ENCODE measurements at places on chromosomes 1 and 21. TPM values are rescaled to one million over a fixed set of nuclear protein-coding genes. Genes with fewer than 3 reads are reported as not detected.

Gene HOOK1
- 21.2 TPM for total RNA-seq

Gene OXCT2
- 0.21 TPM for total RNA-seq

Gene KMO
- 1.1 TPM for total RNA-seq

Gene PCSK9
- 9.5 TPM for total RNA-seq

Gene S100A16
- 173 TPM for total RNA-seq

Gene IGSF3
- 48.4 TPM for total RNA-seq

Gene RAP1GAP
- 20.3 TPM for total RNA-seq

Gene KIF17
- total RNA-seq, result 2.1 TPM

Gene LY9
- total RNA-seq, result not detected

Gene ACKR1
- total RNA-seq, result 0.17 TPM

Gene PDPN
- 4.8 TPM for total RNA-seq

DNA sequence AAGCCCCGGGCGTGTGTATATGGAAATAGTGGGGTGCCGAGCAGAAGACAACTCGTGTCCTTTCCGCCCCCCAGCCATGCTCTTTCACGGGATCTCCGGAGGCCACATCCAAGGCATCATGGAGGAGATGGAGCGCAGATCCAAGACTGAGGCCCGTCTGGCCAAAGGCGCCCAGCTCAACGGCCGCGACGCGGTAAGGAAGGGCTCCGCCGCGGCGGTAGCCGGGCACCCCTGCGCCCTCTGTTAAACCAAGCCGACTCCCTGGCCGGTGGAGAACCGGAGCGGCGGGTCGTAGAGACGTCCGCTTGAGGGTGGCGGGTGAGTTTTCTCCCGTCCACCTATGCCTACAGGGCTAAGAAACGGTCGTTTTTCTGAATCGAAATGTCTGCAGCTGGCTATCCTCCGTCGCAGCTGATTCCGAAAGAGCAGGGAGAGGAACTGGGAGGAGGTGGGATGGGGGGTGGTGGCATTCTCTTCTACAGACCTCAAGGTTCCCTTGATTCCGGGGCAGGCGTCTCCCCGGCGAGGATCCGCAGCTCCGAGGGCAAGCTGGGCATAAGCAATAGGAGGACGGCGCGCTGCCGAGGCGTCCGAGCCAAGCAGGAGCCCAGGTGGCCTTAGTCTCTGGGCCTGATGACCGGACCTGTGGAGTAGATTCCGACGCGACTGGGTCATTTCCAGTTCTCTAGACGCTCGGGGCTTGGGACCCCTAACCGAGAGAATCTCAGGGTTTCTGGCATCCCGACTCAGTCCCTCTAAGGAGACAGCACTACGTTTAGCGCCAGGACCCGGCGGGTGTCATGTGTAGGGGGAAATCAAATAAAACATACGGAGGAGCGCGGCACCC lies 856 bp downstream of the LHX9 start:
- H3K27me3 ChIP-seq, result peaks cover 100% of the 10 kb centered on the region
- peaks cover 3% of the 10 kb centered on the region for H3K36me3 ChIP-seq
- H3K27ac ChIP-seq, result peak overlapping the region; percentile 70
- peaks cover 28% of the 10 kb centered on the region for H3K4me1 ChIP-seq
- H3K4me3 ChIP-seq, result peak overlapping the region; percentile 80

GRCh38 chr1:167798952-167799351 lies 77.2 kb downstream of the MPZL1 start:
- H3K27me3 ChIP-seq, result no peaks in the 10 kb centered on the region
- no peak overlapping the region for H3K4me3 ChIP-seq
- DNase-seq, result no peak

GRCh38 chr1:101290119-101290921 lies 53.5 kb downstream of the S1PR1 start:
- no peaks in the 10 kb centered on the region for H3K36me3 ChIP-seq
- DNase-seq, result no peak
- no peak overlapping the region for H3K4me3 ChIP-seq
- H3K27me3 ChIP-seq, result peaks cover 3% of the 10 kb centered on the region
- peaks cover 28% of the 10 kb centered on the region for H3K4me1 ChIP-seq

- no peaks in the 10 kb centered on the region for H3K36me3 ChIP-seq
- peaks cover 5% of the 10 kb centered on the region for H3K4me1 ChIP-seq
- H3K4me3 ChIP-seq, result no peak overlapping the region
- no peak overlapping the region for H3K27ac ChIP-seq
These were observed 11.4 kb upstream of the ZSCAN20 start for GRCh38 chr1:33460947-33461629.

DNA sequence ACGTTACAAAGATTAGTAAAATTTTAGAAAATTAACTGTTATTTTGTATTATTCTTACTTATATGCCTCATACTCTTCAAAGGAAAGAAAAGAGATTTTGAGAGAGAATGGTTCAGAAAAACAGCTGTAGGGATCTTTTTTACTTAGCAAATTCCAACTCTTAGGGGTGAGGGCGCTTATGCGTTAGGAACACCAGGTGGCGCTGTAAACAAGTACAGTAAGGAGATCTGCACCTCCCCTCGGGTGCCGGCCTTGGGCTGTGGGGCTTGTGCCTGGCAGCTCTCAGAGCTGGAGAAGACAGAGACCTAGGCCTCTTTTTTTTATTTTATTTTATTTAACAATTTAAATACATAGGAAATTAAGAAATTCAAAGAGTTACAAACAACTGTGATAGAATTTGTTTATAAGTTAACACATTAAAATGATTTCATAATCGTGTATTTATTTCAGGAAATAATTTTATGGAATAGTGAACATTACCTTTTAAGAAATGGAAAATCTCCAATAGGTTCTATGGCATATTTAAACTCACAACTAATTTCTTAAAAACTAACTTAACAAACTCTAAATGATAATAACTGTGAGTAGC lies 32.6 kb downstream of the UTP25 start:
- H3K36me3 ChIP-seq, result peaks cover 4% of the 10 kb centered on the region
- H3K4me3 ChIP-seq, result no peak overlapping the region
- no peak overlapping the region for H3K27ac ChIP-seq
- H3K4me1 ChIP-seq, result peaks cover 15% of the 10 kb centered on the region

DNA sequence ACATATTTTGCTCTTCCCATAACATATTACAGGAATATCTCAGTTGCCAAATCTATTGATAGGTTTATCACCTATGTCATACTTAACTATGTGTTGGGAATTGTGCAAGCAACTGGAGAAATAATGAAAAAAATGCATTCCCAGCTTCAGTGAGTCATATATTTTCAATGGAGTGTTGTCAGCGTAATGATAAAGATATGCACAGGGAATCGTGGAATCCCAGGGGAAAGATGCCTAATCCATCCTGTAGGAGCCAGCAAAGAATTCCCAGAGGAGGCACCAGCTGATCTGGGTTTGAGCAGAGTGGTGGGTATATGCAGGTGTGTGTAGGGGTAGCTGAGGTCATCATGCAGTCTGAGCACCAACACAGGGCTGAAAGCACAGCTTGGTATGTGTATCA lies 213.3 kb upstream of the DAB1 start:
- H3K36me3 ChIP-seq, result no peaks in the 10 kb centered on the region
- H3K27me3 ChIP-seq, result peaks cover 13% of the 10 kb centered on the region
- no peak for DNase-seq

GRCh38 chr1:110746644-110747259 lies 72.0 kb upstream of the KCNA3 start:
- H3K36me3 ChIP-seq, result no peaks in the 10 kb centered on the region
- no peak overlapping the region for H3K4me3 ChIP-seq
- no peaks in the 10 kb centered on the region for H3K4me1 ChIP-seq
- DNase-seq, result peak; percentile 74

DNA sequence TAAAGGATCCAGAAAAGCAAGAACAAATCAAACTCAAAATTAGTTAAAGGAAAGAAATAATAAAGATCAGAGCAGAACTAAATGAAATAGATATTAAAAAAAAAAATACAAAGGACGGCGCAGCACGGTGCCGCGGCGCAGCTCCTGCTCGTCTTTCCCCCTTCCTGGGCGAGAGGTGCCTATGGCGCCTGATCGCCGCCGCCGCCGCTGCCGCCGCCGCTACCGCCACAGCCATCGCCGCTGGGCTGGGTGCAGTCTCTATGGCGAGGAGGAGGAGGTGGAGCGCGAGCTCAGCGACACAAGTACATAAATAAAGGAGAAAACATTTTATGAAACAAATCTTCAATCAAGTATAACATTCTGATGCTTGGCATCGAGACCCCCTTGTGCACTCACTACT lies 77.6 kb upstream of the VANGL1 start:
- H3K4me3 ChIP-seq, result peak overlapping the region; percentile 71
- peaks cover 6% of the 10 kb centered on the region for H3K4me1 ChIP-seq

DNA sequence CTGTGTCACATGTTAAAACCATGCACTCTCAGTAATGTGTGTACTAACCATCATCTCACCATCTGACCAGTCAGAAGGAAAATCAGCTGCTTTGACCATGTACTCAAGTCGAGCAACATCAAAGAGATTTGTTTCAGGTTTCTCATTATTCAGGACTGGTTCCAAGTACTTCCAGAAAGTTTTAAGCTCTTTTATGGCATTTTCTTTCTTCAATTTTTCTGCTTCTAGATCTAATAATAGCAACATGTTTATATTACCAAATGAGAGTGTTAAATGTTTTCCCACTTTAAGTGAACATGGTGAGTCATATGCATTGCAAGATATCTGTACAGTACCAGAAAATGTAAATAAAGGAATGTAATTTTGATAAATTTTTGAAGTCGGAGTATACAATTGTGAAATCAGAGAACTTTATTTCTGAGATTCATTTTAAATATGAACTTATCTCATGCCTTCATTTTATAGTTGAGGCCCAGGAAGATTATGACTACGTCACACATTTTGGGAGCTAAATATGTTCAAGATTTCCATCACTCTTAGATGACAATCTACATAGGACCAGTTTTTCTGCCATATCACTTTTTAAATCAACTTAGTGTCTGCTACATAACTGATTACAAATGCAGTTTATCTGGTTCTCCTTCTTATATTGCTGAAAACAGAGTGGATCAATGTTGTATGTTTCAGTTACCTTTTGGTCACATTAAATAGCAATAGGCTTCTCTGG lies 87.2 kb downstream of the SPAG17 start:
- no peak overlapping the region for H3K4me3 ChIP-seq
- DNase-seq, result no peak
- H3K36me3 ChIP-seq, result no peaks in the 10 kb centered on the region

DNA sequence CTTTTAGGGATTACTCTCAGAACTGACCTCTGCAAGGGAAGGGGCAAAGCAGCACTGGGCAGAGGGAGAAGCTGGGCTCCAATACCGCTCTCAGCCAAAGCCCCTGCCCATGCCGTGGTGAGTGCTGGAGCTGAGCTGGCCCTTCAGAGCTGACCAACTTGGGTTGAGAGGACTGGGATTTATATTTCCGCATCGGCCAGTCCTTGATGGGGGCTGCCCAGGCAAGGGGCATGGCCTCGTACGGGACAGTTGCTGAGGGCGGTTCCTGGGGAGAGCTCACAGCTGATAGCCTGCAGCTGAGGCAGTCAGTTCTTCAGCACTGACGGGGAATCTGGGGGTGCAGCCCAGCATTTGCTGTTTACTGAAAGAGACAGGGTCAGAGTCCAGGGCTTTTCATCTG lies 8.0 kb downstream of the HUNK start:
- H3K4me1 ChIP-seq, result peaks cover 39% of the 10 kb centered on the region
- no peak for DNase-seq
- H3K4me3 ChIP-seq, result no peak overlapping the region
- H3K27ac ChIP-seq, result no peak overlapping the region
- peaks cover 26% of the 10 kb centered on the region for H3K36me3 ChIP-seq

DNA sequence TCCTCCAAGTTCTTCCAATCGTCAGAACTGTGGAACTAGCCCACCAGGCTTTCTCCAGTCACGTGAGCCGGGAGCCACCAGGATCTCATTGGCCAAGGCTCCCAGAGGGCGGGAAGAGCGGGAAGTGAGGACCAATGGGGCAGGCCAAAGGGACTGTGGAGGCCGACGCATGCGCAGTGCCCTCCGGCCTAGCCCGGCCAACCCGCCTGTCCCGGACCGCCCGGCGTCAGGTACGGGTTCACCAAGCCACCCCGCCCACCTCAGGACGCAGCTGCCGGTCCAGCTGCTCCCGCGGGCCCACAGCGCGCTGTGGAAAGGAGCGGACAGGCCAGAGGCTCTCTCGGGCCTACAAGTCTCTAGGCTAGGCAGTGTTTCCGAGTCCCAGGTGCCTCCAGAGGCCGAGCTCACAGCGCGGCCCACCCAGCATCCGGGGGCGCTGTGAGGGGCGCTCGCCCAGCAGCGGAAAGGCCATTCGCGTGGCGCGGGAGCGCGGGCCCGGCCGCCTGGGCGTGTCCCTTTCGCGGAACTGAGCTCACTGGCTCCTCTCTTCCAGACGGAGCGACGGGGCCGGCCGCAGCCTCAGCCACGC lies 10.9 kb downstream of the OR14I1 start:
- no peaks in the 10 kb centered on the region for H3K27me3 ChIP-seq
- H3K27ac ChIP-seq, result no peak overlapping the region
- H3K36me3 ChIP-seq, result no peaks in the 10 kb centered on the region
- H3K4me1 ChIP-seq, result no peaks in the 10 kb centered on the region
- no peak for DNase-seq
- H3K4me3 ChIP-seq, result no peak overlapping the region

GRCh38 chr1:115261496-115261895 lies 76.6 kb downstream of the NGF start:
- H3K27ac ChIP-seq, result no peak overlapping the region
- no peaks in the 10 kb centered on the region for H3K4me1 ChIP-seq
- no peaks in the 10 kb centered on the region for H3K36me3 ChIP-seq
- no peak for DNase-seq
- peaks cover 6% of the 10 kb centered on the region for H3K27me3 ChIP-seq

GRCh38 chr1:6184083-6184783 lies 4.1 kb upstream of the CHD5 start:
- DNase-seq, result no peak
- peaks cover 38% of the 10 kb centered on the region for H3K27me3 ChIP-seq
- no peak overlapping the region for H3K4me3 ChIP-seq
- no peak overlapping the region for H3K27ac ChIP-seq
- H3K36me3 ChIP-seq, result peaks cover 24% of the 10 kb centered on the region

GRCh38 chr1:42943166-42943565 lies 15.5 kb downstream of the SLC2A1 start:
- peaks cover 5% of the 10 kb centered on the region for H3K27me3 ChIP-seq
- peak overlapping the region; percentile 98 for H3K27ac ChIP-seq
- H3K36me3 ChIP-seq, result peaks cover 50% of the 10 kb centered on the region
- no peak for DNase-seq

- H3K27ac ChIP-seq, result no peak overlapping the region
- DNase-seq, result no peak
- no peaks in the 10 kb centered on the region for H3K36me3 ChIP-seq
- H3K4me1 ChIP-seq, result no peaks in the 10 kb centered on the region
These were observed 166.9 kb upstream of the SYT6 start for GRCh38 chr1:114320586-114320985.

- no peaks in the 10 kb centered on the region for H3K27me3 ChIP-seq
- H3K36me3 ChIP-seq, result peaks cover 17% of the 10 kb centered on the region
- H3K4me1 ChIP-seq, result peaks cover 4% of the 10 kb centered on the region
- H3K27ac ChIP-seq, result no peak overlapping the region
- H3K4me3 ChIP-seq, result no peak overlapping the region
- no peak for DNase-seq
These were observed 86.6 kb downstream of the HLCS start for GRCh38 chr21:36879827-36880226.

GRCh38 chr1:159821171-159821867 lies 5.4 kb upstream of the SLAMF8 start:
- H3K27me3 ChIP-seq, result peaks cover 49% of the 10 kb centered on the region
- H3K36me3 ChIP-seq, result no peaks in the 10 kb centered on the region
- H3K4me1 ChIP-seq, result peaks cover 5% of the 10 kb centered on the region
- no peak overlapping the region for H3K27ac ChIP-seq
- H3K4me3 ChIP-seq, result no peak overlapping the region

GRCh38 chr1:66642992-66643391 lies 109.0 kb downstream of the SGIP1 start:
- no peaks in the 10 kb centered on the region for H3K27me3 ChIP-seq
- DNase-seq, result no peak
- H3K36me3 ChIP-seq, result no peaks in the 10 kb centered on the region
- H3K4me3 ChIP-seq, result no peak overlapping the region
- no peak overlapping the region for H3K27ac ChIP-seq

Data from type B pancreatic cell (in vitro differentiated cells).